ENCODE measurements at places on chromosomes 3 and 15.

DNA sequence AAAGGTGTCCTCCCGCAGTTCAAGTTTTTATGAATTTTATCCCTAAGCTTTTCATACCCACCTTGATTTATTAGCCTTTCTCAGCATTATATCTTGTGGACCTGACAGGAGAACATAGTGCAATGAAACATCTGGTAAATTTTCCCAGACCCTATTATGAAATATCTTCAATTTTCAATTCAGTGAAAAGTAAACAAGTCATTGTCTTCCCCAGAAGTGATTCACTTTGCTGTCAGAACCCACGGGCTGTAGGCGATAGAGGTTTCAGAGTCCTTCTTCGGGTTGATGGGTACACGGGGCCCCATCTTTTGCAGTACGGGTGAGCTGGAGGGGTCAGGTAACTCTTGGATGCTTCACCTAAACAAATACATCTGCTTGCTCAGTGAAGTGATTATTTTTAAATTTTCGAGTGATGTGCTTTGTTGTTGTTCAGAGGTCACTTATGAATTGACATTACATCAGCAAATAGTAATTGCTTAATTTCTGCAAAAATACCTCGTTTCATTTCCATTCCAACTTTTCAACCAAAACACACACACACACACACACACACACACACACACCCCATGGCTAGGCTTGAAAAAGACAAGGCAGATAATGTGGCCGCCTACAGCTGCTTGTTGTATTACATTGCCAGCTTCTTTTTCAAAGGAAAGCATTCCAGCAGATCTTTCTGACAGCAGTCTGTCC is 102.9 kb downstream of the SEMA6D start:
- no peak for DNase-seq

DNA sequence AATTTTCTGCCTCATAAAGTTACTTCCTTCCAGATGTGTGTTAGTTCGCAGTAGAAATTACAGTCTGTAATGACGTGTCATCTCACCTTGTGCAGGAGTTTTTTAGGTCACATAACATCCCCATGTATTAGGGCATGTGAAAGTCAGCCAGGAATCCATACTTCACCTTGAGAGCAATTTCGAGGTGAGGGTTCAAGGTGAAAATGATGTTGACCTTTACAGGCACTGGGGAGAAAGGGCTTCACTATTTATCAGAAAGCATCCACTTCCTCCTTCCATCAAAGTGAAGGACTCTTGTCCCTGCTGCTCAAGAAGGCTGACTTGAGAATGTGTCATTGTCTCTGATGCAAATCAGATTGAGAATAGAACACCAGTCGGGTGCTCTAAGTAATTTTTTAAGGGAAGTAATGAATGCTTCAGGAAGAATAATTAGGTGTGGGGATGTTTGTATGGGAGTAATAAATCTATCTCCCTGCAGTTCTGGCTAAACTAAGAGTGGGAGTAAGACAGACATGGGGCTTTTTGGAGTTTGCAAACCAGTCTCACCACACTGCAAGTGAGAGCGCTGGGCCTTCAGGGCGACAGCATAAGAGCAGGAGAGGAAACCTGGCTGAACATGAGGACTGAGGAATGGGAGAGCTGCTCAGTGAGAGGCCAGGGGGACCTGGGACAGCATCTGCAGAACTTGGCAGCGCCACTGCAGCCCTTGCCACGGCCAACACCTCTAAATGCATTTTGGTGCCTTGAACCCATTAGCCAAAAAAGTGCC is 85.9 kb upstream of the IL12A start:
- no peak for DNase-seq

GRCh38 chr3:126713199-126713598 is 9.2 kb downstream of the CHCHD6 start:
- no peak for DNase-seq

DNA sequence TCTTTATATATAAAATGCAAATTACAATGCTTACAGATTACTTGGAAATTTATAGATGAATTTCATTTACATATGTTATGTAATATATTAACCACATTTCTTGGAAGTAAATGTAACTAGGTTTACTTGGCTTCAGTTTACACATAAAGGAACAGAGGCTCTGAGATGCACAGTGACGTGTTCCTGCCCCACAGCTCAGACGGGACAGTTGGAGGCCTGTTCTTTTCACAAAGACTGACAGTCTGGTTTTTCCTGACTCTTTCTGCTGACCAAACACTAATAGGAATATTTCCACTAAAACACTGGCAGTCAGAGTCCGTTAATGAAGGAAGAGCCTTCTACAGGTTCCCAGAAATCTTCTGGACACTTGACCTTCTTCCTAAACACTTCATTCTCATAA is 336.1 kb downstream of the MFSD1 start:
- no peak for DNase-seq

DNA sequence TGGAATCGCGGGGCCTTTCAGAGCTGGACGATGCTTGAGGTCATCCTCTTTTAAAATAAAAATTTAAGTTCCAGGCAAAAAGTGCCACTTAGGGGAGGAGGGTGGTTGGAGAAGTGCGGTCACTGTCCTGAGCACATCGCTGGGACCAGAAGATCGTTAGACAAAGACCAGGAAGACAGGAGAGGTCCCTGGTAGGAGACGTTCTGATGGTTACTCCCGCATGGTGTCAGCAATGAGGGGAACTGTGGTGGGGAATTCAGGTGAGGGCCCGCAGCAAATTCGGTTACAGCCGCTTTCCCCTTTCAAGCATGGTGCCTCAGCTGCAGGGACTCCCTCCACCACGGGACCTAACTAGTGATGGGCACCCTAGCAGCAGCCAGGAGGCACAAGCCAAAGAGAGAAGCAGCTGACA is 1.0 kb upstream of the ISY1 start:
- no peak for DNase-seq

DNA sequence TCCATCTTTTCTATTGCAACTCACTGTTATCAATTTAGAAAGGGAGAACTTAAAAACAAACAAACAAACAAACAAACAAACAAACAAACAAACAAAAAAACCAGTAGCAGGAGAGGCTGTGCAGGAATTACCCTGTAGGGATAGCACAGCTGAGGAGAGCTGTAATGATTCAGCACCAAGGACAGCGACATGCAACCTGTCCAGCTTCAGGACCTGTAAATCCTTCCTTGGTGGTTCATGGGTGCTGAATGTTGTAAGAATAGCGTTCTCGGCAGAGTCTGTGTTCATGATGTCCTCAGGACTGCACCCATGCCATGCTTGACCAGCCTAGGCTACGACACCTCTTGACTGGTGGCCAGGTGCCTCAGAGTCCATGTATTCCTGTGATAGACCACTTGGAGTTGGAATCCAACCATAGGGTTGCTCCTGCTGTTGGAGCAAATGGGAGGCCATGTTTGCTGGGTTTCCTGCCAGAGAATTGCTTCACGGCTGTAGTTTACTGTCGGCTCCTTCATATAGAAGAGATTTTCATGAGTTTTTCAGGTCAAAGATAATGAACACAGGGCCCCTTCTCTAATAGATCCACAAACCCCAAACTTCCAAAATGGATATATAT is 65.9 kb downstream of the CACNA2D3 start:
- peak; percentile 6 for DNase-seq

DNA sequence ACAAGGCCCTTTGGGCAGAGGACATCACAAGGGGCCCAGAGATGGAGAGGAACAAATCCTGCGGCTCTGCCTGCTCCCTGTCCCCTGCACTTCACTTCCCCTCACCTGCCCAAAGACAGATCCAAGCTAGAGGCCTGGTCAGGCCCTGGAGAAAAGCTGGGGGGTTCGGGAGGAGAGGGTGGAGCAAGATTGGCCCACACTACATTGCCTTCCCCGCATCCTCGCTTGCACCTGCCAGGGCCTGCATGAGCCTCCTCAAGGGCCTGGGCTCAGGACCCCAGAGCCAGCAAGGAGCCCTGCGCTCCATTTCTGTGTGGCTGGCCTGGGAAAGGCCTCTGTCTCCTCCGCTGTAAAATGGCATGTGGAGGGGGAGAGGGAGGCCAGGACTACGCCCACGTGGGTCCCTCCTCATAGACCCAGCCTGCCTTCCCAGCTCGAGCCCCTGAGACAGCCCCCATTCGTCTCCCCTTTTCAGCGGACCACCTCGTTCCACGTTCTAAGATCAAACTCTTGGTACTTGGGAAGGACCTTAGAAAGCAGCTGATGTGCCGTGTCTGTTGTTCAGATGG is 106.0 kb downstream of the HMG20A start:
- no peak for DNase-seq

DNA sequence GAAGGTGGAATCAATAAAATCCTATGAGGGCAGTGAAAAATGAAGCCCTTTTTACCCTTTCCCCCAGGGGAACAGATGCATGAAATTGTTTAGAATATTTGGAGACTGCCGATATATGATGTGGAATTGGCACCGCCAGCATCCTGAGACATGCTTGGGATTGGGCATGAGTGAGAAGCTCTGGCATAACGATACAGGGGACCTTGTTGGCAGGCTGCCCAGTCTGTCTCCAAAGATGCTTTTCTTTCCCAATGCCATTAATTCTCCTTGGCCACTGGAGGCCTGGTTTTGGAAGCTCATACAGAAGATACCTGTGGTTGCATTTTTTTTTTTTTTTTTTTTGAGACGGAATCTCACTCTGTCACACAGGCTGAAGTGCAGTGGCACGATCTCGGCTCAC is 800.6 kb upstream of the LMCD1 start:
- no peak for DNase-seq

- no peak for DNase-seq
These were observed 51.0 kb upstream of the SSR3 start for GRCh38 chr3:156605686-156606605.

DNA sequence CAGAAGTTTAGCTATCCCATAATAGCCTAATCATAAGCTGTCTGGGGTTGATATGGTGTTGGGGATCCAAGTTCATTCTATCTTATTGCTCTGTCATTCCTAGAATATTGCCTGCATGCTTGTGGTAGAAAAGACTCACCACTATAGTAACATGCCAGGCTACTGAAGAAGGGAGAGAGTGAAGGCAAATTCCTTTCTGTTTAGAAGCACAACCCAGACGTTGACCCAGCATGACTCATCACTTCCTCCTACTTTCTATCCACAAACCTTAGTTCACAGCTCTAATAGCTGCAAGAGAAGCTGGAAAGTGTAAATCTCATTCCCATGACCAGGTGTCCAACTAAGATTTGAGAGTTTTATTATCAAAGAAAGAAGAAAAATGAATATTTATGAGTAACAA is 57.8 kb upstream of the NMD3 start:
- no peak for DNase-seq

GRCh38 chr3:145006271-145006670 is 1034.6 kb downstream of the DIPK2A start:
- DNase-seq: no peak

DNA sequence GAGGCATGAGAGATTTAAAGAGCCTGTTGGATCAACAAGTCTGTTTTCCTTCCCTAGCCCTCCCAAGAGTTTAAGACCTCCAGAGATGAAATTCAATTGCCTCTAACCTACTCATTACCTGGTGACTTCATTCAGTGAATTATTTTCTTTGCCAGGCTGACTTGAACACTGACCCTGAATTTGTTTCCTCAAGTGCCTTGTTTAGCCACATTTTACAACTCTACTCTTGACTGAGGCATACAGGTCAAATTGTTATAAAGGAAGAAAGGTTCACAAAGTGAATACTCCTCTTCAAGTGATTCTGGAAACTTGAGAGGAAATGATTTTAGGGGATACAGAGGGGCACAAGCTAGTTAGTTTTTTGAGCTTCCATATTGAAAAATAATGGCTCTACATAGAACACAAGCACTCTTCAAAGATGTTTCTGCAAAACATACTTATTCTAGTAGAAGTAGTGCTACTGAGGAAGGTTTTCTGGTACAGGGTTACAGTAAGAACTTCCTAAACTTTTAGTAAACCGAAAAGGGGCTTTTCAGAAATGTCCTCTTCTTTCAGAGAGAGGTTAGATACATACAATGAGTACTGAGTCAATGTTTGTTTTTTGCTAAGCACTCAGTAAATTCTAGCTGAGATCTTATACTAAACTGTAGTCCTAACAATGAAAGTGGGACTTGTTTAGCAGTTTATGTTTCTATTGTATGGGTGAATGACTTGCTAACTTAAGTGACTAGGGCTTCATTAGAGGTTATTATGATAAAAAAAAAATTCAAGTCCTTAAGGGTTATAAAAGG is 137.4 kb upstream of the SATB1 start:
- DNase-seq: no peak

GRCh38 chr3:63864008-63864964 is 619 bp downstream of the ATXN7 start:
- peak; percentile 30 for DNase-seq

DNA sequence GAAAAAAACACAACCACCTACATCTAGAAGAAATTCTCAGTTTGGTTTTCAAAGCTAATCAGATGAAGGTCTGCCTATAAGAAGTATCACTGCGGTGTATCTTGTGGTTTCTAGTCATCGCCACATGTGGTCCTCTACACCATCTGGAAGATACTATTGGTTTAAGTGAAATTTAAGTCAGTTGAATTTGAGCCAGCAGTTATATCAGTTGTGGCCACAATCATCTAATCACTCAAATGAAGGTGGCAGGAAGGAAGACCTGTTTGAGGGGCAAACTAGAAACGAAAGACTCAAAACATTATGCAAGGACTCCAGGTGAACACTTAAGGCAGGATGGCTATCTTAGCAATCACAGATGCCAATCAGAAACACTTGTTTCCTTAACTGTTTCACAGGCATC is 48.7 kb downstream of the ETV5 start:
- DNase-seq: no peak

DNA sequence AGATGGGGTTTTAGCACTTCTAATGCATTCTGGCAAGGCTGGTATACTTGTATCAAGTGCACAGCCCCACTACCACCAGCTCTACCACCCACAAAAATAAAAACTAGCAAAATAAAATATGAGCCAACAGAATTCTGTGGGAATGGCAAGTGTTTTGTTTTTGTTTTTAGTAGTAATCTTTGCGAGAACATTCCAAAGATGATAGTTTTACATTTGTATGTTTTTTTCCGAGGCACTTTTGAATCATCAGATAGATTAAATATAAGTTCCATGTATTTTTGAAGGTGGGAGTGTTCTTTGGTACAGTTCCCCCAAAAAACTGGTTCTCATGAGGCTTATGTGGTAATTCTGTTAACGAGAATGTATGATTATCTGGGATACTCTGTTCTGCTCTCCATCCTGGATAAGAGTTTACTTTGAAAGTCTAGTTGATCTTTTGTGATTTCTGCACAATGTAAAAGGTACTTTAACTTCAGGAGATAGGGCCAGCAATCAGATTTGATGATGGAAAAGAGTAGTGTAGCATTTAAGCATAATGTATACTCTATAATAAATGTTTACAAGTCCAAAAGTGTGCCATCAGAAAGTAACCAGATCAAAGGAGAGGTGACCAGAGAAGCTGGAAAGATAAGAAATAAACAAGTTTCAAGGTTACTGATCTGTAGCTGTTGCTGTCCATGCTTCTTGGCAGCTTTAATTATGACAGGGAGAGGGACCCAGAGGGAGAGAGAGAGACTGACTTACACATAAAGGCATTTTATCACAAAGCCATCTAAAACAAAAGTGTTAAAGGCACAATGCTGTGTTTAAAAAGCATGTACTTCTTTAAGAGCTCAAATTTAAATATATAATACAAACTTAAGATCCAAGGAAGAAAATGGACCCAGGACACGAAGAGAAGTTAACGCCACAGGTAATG is 130.9 kb downstream of the PGPEP1L start:
- no peak for DNase-seq

GRCh38 chr3:39147711-39148434 is 5.5 kb downstream of the CSRNP1 start:
- peak; percentile 75 for DNase-seq

GRCh38 chr3:64568895-64569517 is 118.8 kb downstream of the ADAMTS9 start:
- DNase-seq: no peak

Data from T-helper 1 cell (primary cell).